ENCODE measurements at places on chromosomes 5 and 9.
A peak's percentile ranks its signal among the peaks of the same experiment; 100 is the strongest.

DNA sequence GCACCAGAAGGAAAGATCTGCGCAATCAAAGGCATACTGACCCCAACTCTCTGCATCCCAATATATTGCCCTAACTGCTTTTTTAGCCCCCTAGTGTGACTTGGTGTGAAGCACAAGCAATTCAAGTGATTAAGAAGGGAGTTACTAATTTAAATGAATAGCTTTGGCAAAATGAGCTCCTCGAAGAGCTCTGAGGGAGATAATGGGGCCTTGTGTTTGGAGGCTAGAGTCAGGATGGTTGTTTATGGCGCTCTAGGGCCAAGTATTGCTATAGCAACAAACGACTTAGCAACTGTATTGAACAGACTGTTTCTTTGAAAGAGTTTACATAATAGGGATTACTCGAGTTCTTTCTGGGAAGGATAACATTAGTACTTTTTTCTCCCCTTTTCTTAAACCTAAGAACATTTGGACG lies 11.5 kb upstream of the C5orf58 start:
- no peak for DNase-seq

GRCh38 chr5:107538331-107538730 lies 132.4 kb downstream of the EFNA5 start:
- no peak for DNase-seq

- no peak for DNase-seq
Measured at GRCh38 chr9:78592811-78593210, 295.9 kb downstream of the PSAT1 start.

GRCh38 chr5:9625286-9625685 lies 4.9 kb downstream of the TAS2R1 start:
- DNase-seq: no peak

- no peak for DNase-seq
Measured at GRCh38 chr5:171825051-171825450, 39.4 kb downstream of the SMIM23 start.

DNA sequence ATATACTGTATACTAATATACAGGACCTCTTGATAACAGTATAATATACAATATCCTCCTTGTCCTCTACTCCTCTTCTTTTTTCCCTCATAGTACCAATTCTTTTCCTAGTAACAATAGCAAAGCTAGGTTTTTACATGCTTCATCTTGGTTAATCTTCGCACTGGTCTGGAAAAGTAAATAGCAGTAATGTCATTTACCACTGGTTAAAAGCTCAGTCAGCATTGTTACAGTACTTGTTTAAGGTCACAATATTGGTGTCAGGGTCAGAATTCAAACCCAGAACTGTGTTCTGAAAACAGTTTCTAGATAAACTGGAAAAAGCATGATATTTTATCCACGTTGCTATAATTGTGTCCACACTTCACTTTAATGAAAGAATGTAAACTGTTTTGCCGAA lies 692.4 kb upstream of the CDH6 start:
- no peak for DNase-seq

- DNase-seq: peak; percentile 42
Measured at GRCh38 chr5:31492869-31493268, 39.0 kb downstream of the DROSHA start.

- DNase-seq: no peak
Measured at GRCh38 chr5:139878093-139878492, 82.5 kb downstream of the PSD2 start.

- no peak for DNase-seq
Measured at GRCh38 chr5:109196823-109197160, 213.0 kb downstream of the PJA2 start.

- no peak for DNase-seq
Measured at GRCh38 chr5:59042201-59043055, 459.6 kb downstream of the RAB3C start.

DNA sequence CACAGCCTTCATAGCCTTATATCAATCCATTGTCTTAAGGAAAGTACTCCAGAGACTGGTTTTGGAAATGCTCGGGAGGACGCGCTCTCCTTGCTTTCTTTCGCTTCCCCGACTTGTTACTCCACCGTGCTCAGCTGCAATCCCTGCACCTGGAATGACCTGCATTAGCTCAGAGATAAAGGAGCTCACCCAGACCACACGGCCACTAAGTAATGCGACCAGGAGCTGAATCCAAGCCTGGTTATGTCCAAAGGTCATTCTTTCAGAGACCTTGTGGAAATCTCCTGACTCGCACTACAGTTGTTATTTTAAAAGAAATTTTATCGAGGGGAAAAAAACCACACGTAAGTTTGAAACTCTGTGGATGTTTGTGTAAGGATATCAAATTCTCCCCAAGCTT lies 135.3 kb upstream of the DPYSL3 start:
- no peak for DNase-seq

DNA sequence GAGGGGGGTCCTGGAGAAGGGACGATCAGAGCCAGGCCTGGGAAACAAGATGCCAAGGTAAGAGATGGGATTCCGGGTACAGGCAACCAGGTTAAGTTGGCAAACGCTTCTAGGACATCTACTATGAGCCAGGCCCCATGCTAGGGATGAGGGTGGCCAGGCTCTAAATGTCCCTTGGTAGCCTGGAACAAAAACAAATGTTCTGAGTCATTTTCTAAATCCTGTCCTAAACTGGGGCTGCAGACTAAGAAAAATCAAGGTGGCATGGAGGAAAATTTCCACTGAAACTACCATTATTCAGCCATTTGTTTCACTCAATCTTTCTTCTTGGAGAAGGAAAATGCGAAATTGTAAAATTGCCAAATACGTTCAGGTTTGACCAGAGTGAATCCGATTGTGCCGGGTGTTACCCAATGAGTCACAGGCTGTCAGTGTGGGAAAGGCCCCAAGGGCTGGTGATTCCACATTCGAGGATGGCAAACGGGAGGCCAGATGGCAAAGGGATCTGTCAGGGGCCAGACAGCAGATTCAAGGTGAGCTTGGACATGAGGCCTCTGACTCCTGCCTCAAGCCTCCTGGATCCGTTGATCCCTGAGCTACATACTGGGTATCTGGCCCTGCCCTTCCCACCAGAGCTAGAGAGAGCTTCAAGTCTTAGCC lies 57.6 kb downstream of the PAX5 start:
- DNase-seq: no peak

DNA sequence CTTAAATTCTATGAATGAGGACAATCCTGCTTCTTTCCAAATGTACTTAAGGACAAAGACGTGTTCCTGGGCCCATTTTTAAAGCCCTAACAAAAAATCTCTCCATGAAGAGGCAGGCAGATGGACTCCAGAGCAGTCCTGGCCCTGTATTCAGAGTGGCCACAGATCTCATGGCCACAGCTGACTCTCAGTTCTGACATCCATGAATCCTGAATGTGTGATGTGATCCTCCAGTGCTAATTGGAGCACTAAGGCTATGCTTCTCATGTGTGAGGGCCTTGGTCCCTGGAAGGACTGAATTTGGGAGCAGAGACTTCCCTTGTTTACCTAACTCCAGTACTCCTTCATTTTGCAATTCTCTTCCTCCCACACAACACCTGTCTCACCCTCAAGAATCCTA lies 373.0 kb downstream of the AGTPBP1 start:
- no peak for DNase-seq

DNA sequence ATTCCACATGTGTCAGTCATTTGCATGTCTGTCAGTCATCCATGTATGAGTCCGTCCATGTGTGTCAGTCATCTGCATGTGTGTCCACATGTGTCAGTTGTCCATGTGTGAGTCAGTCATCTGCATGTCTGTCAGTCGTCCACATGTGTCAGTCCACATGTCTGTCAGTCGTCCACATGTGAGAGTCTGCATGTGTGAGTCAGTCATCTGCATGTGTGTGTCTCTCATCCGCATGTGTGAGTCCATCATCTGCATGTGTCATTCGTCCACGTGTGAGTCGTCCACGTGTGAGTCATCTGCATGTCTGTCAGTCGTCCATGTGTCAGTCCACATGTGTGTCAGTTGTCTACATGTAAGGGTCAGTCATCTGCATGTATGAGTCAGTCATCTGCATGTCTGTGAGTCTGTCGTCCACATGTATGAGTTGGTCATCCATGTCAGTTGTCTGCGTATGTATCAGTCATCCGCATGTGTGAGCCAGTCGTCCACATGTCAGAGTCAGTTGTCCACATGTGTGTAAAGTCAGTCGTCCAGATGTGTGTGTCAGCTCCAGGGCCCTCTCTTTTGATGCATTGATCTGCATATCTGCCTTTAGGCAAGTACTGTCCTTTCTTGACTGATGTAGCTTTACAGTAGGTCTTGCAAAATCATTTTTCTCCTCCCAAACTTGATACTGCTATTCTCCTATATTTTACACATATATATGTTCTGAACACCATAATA lies 72.5 kb upstream of the CACNA1B start:
- DNase-seq: no peak

GRCh38 chr9:135228983-135229625 lies 141.6 kb downstream of the OLFM1 start:
- no peak for DNase-seq

GRCh38 chr9:35646153-35646532 lies 4.6 kb downstream of the SIT1 start:
- DNase-seq: peak; percentile 81

DNA sequence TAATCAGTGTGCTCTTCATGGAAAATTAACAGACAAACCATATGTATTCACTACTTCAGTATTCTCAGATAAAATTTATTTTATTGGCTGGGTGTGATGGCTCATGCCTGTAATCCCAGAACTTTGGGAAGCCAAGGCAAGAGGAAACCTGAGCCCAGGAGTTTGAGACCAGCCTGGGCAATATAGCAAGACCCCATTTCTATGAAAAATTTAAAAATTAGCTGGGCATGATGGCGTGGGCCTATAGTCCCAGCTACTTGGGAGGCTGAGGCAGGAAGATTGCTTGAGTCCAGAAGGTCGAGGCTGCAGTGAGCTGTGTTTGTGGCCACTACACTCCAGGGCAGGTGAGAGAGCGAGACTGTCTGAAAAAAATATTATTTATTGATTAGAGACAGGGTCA lies 23.4 kb upstream of the CREBRF start:
- DNase-seq: no peak

- DNase-seq: no peak
Measured at GRCh38 chr5:134455466-134455865, 43.8 kb upstream of the CDKN2AIPNL start.

DNA sequence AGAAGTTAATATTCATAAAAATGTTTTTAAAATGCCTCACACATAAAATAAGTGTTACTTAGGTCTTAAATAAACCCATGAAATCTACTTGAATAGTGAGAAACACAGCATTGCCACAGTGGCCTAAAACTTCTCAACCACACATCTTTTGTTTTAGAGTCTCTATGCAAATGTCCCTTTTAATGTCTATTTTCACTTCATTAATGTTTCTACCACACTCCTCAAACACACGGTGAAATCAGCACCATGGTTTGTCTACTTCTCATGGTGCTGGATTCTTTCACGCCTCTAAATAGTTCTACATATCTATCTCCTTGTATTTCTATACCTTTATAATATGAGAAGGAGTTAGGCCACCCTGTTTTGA lies 111.2 kb downstream of the EDIL3 start:
- DNase-seq: no peak

GRCh38 chr5:126359884-126360283 lies 63.3 kb upstream of the GRAMD2B start:
- DNase-seq: no peak

DNA sequence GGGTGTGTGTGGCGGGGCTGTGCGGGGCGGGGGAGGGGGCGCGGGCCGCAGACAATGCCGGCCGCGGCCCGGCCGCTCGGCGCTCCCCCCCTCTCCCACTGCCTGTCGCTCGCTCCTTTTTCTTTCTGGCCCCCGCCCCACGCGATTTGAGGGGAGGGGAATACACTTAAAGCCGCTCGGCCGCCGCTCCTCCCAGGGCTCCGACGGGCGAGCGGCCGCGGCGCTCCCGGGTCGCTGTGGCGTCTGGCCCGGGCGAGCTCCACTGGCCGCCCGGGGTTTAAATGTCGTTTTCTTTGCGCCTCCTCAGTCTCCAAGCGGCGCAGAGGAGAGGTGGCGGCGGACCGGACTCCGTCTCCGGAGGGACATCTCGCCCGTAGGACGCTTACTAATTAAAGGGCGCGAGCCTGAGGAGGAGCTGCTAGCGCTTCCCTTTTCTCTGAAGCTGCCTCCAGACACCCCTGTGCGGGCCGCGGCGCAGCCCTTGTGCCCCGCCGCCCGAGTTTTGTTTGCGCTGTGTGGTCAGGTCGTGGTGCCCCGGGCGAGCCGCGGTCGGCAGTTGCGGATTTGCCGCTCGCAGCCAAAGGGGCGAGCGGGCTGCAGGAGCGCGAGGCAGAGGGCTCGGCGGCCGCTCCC lies 1.4 kb downstream of the ZSWIM6 start:
- DNase-seq: peak; percentile 36

GRCh38 chr9:86521322-86521721 lies 167.1 kb upstream of the TUT7 start:
- no peak for DNase-seq

DNA sequence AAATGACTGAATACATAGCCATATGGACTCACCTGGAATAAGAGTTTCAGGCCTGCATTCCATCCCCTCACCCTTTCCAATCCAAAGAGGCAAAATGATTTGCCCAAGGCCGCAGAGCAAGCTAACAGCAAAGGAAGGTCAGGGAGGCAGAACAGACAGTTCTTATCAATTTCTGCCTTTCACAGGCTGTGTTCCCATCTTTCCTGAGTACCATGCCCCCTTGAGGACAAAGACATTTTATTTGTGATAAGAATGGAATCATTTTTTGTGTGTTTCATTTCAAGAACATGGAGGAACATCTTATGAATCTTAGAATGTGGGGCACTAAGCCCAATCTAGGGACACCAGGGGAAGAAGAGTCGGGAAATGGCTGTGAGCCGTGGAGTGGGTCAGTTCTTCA lies 13.9 kb downstream of the LHFPL2 start:
- no peak for DNase-seq

- DNase-seq: no peak
Measured at GRCh38 chr5:41794471-41794870, 75.8 kb downstream of the OXCT1 start.

Data from iPS-NIHi11 (cell line).